ENCODE measurements at places on chromosomes 3 and 15.
A peak's percentile ranks its signal among the peaks of the same experiment; 100 is the strongest.

DNA sequence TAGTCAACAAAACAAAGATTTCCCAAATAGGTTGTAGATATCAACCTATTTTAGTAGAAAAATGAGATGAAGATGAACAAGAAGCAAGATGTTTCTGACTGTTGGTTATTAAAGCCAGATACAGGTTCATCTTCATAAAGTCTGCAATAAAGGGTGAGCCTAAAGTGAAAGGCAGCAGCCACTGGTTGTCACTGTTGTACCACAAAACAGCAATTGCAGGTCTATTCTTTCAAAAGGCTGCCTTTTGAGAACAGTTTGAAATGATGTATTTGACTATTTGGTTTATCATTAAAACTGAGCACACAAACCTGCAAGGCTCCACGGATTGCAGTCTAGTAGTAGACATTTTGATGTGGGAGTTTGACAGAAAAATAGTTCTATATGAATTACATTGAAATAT, 543.4 kb downstream of the GBE1 start:
- DNase-seq, result peak; percentile 1

GRCh38 chr15:95690631-95691340, 639.7 kb upstream of the NR2F2 start:
- DNase-seq, result no peak

GRCh38 chr3:167453815-167454214, 20.0 kb downstream of the SERPINI2 start:
- no peak for DNase-seq

GRCh38 chr3:101976473-101976872, 127.2 kb downstream of the NFKBIZ start:
- DNase-seq, result peak; percentile 68

Measured in LHCN-M2 (cell line).